ENCODE measurements at places on chromosomes 2 and 18. TPM values are rescaled to one million over a fixed set of nuclear protein-coding genes. Genes with fewer than 3 reads are reported as not detected.

DNA sequence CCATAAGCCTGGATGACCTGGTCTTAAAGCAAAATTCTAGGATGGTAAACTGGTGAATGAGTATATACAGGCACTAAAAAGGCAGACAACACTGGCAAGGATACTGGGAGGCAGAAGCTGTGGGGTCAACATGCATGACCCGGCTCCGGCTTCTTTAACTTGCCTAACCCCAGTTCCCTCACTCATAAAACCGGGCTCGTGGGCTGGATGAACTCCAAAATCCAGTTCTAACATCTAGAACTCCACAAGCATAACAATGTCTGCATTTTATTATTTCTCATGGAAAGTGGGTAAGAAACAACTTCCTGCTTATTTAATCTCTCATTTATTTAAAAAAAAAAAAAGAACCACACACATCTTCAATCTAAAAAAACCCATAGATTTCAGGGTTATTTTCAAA is 57.3 kb downstream of the FARSB start:
- peaks cover 13% of the 10 kb centered on the region for H3K4me1 ChIP-seq
- H3K27me3 ChIP-seq: no peaks in the 10 kb centered on the region
- no peak overlapping the region for H3K27ac ChIP-seq

The SERPINB12 gene
- not detected for total RNA-seq

The PXDN gene
- total RNA-seq: not detected

The TNFRSF11A gene
- 3.6 TPM for total RNA-seq

- no peaks in the 10 kb centered on the region for H3K36me3 ChIP-seq
- peaks cover 6% of the 10 kb centered on the region for H3K4me1 ChIP-seq
- no peaks in the 10 kb centered on the region for H3K27me3 ChIP-seq
- no peak overlapping the region for H3K27ac ChIP-seq
- no peak for DNase-seq
Observed at GRCh38 chr2:32159678-32160077, 6.0 kb upstream of the SLC30A6 start.

DNA sequence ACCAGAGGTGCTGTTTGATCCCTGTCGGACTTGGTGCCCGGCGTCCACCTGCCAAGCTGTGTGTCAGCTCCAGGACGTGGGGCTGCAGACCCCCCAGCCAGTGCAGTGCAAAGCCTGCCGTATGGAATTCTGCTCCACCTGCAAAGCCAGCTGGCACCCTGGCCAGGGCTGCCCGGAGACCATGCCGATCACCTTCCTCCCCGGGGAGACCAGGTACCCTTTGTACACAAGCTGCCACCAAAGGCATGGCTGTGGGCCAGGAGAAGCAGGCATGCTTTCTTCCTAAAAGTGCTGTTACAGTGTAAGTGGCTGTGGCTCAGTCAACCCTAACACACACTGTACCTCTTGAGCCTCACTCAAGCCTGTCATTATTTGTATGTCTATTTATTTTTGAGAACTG is 103.3 kb downstream of the RNF144A start:
- no peaks in the 10 kb centered on the region for H3K4me1 ChIP-seq
- peaks cover 9% of the 10 kb centered on the region for H3K36me3 ChIP-seq
- H3K4me3 ChIP-seq: no peak overlapping the region
- no peak for DNase-seq
- H3K27me3 ChIP-seq: no peaks in the 10 kb centered on the region
- H3K27ac ChIP-seq: no peak overlapping the region

DNA sequence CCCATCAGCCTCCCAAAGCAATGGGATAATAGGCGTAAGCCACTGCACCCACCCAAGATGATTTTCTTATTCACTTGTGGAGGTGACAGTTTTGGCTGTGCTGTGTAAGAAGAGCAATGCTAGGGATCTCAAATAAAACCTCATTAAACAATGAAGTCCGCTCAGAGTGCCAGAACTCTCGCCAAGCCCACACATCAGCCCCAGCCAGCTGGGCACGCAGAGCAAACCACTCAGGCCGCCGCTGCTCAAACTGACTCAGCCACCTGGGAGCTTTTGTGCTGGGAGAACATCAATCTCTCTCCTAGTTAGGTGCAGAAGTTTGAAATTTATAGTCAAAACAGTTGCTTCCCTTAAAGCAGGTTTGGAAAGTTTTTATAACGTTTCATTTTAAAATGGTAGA is 47.6 kb downstream of the RNF152 start:
- H3K36me3 ChIP-seq: no peaks in the 10 kb centered on the region
- no peak overlapping the region for H3K27ac ChIP-seq
- H3K4me1 ChIP-seq: no peaks in the 10 kb centered on the region
- H3K4me3 ChIP-seq: no peak overlapping the region
- DNase-seq: no peak

- DNase-seq: no peak
- no peaks in the 10 kb centered on the region for H3K36me3 ChIP-seq
- no peak overlapping the region for H3K27ac ChIP-seq
Observed at GRCh38 chr2:97735161-97735561, 21.8 kb downstream of the ZAP70 start.

DNA sequence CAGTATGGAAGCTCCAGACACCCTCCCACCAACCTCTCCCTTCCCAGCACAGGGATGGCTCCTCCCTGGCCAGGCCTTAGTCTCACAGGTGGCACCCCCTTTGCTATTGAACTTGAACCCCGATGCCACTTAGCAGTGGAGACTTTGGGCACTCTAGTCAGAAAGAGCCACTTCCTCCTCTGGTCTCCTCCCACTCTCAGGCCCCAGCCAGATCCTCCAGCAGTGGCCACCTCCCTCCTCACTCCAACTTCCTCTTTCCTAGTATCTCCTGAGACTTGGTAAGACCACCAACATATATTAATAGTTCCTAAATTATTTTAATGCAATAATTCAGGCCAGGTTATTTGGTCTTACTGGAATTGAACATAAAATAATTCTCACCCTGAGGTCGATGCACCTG is 437.2 kb upstream of the ID2 start:
- no peak for DNase-seq
- H3K4me1 ChIP-seq: peaks cover 8% of the 10 kb centered on the region
- no peak overlapping the region for H3K4me3 ChIP-seq
- H3K36me3 ChIP-seq: no peaks in the 10 kb centered on the region
- H3K27ac ChIP-seq: no peak overlapping the region

GRCh38 chr18:22253676-22254075 is 84.3 kb downstream of the GATA6 start:
- no peak overlapping the region for H3K4me3 ChIP-seq
- H3K27me3 ChIP-seq: no peaks in the 10 kb centered on the region
- H3K27ac ChIP-seq: no peak overlapping the region
- no peaks in the 10 kb centered on the region for H3K36me3 ChIP-seq
- H3K4me1 ChIP-seq: no peaks in the 10 kb centered on the region

GRCh38 chr2:62415019-62415431 is 91.0 kb downstream of the TMEM17 start:
- peaks cover 44% of the 10 kb centered on the region for H3K4me1 ChIP-seq
- H3K27ac ChIP-seq: no peak overlapping the region
- H3K36me3 ChIP-seq: no peaks in the 10 kb centered on the region
- DNase-seq: no peak

DNA sequence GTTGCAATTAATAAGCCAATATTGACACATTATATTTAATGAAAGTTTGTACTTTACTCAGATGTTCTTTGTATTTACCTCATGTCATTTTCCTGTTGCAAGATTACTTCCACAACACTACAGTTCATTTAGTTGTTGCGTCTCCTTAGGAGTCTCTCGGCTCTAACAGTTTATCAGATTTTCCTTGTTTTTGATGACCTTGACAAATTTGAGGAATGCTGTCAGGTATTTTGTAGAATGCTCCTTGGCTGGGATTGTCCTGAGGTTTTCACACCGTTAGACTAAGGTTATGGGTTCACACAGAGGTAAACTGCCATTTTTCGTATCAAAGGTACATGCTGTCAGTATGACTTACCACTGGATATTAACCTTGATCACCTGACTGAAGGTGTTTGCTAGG is 416.6 kb upstream of the TNP1 start:
- H3K27ac ChIP-seq: no peak overlapping the region
- no peaks in the 10 kb centered on the region for H3K4me1 ChIP-seq
- H3K4me3 ChIP-seq: no peak overlapping the region
- no peak for DNase-seq
- no peaks in the 10 kb centered on the region for H3K36me3 ChIP-seq

GRCh38 chr18:63238693-63239075 is 80.9 kb downstream of the BCL2 start:
- no peaks in the 10 kb centered on the region for H3K36me3 ChIP-seq
- no peak overlapping the region for H3K4me3 ChIP-seq
- peaks cover 17% of the 10 kb centered on the region for H3K4me1 ChIP-seq
- peaks cover 7% of the 10 kb centered on the region for H3K27me3 ChIP-seq
- H3K27ac ChIP-seq: no peak overlapping the region

- no peak overlapping the region for H3K4me3 ChIP-seq
- peaks cover 4% of the 10 kb centered on the region for H3K36me3 ChIP-seq
- H3K4me1 ChIP-seq: no peaks in the 10 kb centered on the region
- DNase-seq: no peak
- H3K27ac ChIP-seq: no peak overlapping the region
- no peaks in the 10 kb centered on the region for H3K27me3 ChIP-seq
Observed at GRCh38 chr2:143026411-143027054, 102.7 kb upstream of the ARHGAP15 start.

- DNase-seq: no peak
- H3K27ac ChIP-seq: no peak overlapping the region
- H3K4me1 ChIP-seq: no peaks in the 10 kb centered on the region
Observed at GRCh38 chr18:24188120-24188519, 49.3 kb downstream of the CABYR start.

- H3K27me3 ChIP-seq: 0 out of 3 replicates have a peak, but pooled peaks cover 7% of the 10 kb centered on the region
- peaks cover 25% of the 10 kb centered on the region for H3K4me1 ChIP-seq
- H3K36me3 ChIP-seq: no peaks in the 10 kb centered on the region
- no peak overlapping the region for H3K27ac ChIP-seq
Observed at GRCh38 chr2:28430377-28430765, 37.7 kb downstream of the FOSL2 start.

- no peak overlapping the region for H3K27ac ChIP-seq
- H3K4me3 ChIP-seq: no peak overlapping the region
- H3K27me3 ChIP-seq: no peaks in the 10 kb centered on the region
- no peak for DNase-seq
Observed at GRCh38 chr2:239305222-239305575, 95.6 kb downstream of the HDAC4 start.

DNA sequence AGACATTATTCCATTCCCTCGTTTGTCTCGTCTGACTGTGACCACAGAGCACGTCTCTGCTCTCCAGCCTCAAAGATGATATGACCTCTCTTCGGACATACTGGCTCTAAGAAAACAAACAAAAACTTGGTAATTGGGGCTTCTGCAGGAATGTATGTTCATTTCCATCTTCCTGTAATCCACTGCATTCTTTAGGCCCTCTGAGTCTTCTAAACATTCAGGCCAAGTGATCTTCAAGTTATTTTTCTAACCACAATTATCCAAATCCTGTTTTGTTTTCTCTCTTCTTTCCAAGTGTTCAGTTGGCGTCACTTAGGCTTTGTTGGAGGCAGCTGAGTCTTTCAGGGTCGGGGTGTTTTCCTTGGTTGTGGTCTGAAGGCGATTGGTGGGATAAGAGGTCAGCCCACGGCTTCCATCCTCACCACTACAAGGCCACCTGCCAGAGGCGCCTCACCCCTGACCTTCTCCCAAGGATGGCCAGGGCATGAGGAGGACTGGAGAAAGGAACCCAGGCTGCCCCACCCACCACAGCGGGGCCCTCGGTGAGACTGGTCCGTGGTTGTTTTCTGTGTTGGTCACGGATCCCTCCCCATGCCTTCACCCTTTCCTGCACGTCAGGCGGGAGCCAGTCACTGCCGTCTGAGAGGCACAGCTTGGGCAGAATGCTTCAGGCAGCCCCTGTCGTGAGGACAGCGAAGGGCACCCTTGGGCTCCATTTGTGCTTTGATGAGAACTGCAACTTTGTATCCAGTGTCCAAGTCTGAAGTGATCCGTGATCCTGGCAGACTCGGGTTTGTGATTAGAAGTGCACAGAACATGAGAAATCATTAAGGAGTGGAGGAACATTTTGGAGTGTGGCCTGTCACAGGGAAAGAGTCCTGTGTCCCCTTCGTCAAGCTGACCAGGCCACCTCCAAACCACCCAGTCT is 88.6 kb upstream of the FHL2 start:
- H3K27me3 ChIP-seq: peaks cover 24% of the 10 kb centered on the region
- DNase-seq: no peak
- H3K4me1 ChIP-seq: no peaks in the 10 kb centered on the region
- H3K4me3 ChIP-seq: no peak overlapping the region
- no peak overlapping the region for H3K27ac ChIP-seq

The MREG gene
- 26.4 TPM for total RNA-seq

DNA sequence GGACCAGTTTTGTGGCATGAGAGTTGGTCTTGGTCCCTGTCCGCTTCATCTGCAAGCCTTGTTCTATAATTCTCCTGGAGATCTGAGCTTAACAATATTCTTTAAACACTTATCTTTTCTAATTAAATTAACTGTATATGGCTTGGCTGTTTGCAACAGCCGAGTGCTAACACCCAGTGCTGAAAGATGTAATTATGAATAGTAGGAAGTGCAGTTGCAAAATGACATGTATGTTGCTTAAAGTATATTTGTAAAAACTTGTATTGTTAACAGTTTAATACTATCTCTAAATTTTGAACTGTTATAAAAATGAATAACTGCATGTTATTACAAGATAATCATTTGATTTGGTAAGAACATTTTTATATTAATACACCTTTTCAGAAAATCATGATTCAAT is 45.1 kb downstream of the CCDC102B start:
- no peak overlapping the region for H3K27ac ChIP-seq
- no peaks in the 10 kb centered on the region for H3K36me3 ChIP-seq
- no peak overlapping the region for H3K4me3 ChIP-seq
- H3K27me3 ChIP-seq: no peaks in the 10 kb centered on the region

The CFAP221 gene
- total RNA-seq: not detected

DNA sequence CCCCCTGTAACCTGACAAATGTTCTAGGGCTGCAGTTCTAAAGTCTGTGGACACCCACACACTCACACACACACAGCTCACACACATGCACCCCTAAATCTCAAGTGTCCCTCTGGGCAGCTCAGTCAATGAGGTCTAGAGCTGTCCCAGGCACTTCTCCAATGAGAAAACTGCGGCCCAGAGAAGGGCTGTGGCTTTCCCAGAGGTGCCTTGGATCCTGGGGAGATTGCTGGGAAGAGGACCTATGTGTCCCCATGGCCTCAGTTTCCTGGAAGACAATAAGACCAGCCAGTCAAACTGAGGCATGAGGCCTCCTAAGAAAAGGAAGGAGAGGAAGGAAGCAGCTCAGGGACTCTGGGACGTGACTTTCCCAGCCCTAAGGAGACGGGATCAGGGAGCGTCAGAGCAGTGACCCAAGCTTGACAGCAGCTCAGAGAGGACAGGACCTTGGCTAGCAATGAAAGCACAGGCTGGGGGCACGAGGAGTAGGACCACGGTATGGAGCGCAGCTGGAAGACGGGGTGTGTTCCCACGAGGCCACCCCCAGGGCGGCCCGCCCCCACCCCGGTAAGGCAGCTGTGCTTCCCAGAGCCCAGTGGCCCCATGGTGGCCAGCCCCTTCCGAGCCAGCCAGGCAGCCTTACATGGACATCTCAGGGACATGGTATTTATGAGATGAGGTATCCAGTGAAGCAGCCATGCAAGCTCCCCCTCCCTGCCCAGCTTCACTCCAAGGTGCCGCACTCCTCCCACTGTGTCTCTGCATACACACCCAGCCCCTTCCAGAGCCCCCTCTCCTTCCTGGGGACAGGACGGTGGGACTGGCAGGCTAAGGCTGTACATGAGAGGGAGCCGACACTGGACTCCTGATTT is 46.0 kb downstream of the TNS1 start:
- peaks cover 5% of the 10 kb centered on the region for H3K27me3 ChIP-seq
- no peaks in the 10 kb centered on the region for H3K4me1 ChIP-seq
- no peaks in the 10 kb centered on the region for H3K36me3 ChIP-seq
- no peak overlapping the region for H3K27ac ChIP-seq
- H3K4me3 ChIP-seq: no peak overlapping the region

The TDRD15 gene
- 0.29 TPM for total RNA-seq

GRCh38 chr2:39632876-39633275 is 32.8 kb upstream of the TMEM178A start:
- H3K4me1 ChIP-seq: no peaks in the 10 kb centered on the region
- H3K36me3 ChIP-seq: no peaks in the 10 kb centered on the region
- peaks cover 6% of the 10 kb centered on the region for H3K27me3 ChIP-seq
- no peak overlapping the region for H3K4me3 ChIP-seq
- no peak overlapping the region for H3K27ac ChIP-seq
